ENCODE measurements at places on chromosomes 4 and X. TPM values are rescaled to one million over a fixed set of nuclear protein-coding genes. Genes with fewer than 3 reads are reported as not detected.

- no peak for DNase-seq
These were observed 11.4 kb downstream of the RNF175 start for GRCh38 chr4:153748378-153748777.

GRCh38 chrX:123617007-123617406 lies 115.8 kb downstream of the THOC2 start:
- DNase-seq = no peak

MAGEA9B gene
- not detected for total RNA-seq

GRCh38 chr4:3062471-3062870 lies 11.9 kb downstream of the HTT-AS start:
- DNase-seq = no peak

- no peak for DNase-seq
These were observed 13.5 kb downstream of the PRKX start for GRCh38 chrX:3699821-3700381.

DNA sequence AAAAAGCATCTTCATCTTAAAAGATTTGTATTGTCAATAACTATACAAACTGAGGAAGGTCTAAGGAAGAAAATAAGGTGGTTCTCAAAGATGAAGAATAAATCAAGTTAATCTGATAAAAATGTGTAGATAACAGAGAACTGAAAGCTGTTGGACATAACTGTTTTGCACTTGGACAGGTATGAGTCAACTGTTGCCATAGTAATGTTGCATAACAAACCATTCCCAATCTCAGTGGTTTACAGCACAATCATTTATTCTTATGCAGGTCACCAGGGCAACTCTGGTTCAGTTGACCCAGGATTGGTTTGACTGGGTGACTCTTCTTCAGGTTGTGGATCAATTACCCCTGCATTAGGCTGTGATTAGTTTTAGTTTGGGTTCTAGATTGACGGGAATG lies 2197.7 kb downstream of the ARAP2 start:
- no peak for DNase-seq

DNA sequence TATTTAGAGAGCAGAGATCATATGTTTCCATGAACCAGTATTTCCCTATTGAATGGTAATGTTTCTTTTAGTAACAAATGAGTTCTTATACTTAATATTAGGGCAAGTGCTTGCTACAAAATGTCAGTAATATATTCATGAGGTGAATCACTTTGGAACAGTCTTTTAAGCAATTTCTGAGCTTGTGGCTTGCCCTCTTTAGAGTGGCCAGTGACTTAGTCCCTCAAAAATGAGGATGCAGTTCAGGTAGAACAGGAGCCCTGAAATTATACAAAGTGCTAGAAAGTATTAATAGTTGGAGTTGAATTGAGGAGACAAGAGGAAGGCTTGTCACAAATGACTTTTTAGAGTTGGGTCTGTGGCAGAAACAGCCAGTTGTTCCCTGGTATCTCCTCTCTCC lies 53.4 kb upstream of the PITX2 start:
- DNase-seq = no peak

GRCh38 chrX:3119376-3119775 lies 78.1 kb downstream of the ARSF start:
- DNase-seq = no peak

- DNase-seq = no peak
These were observed 587 bp downstream of the TACC3 start for GRCh38 chr4:1721666-1722550.

CSAG3 gene
- total RNA-seq = not detected

GRCh38 chrX:108059801-108060200 lies 14.9 kb downstream of the VSIG1 start:
- DNase-seq = no peak

DNA sequence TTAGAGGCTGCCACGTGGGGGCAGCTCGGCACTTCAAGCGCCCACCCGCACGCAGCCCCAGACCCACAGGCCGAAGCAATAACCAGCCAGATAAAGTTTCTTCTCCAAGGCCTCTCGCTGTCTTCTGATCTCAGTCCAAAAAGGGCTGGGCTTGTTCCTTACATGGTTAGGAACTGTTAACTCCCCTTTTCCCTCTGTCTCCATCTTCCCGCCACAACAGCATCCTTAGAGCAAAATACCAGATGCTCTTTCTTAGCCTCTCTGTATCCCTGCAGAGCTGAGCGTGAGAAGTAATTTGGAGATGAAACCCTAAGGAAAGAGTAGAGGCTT lies 23.4 kb upstream of the KIAA1210 start:
- no peak for DNase-seq

PGRMC1 gene
- total RNA-seq = 146 TPM

DNA sequence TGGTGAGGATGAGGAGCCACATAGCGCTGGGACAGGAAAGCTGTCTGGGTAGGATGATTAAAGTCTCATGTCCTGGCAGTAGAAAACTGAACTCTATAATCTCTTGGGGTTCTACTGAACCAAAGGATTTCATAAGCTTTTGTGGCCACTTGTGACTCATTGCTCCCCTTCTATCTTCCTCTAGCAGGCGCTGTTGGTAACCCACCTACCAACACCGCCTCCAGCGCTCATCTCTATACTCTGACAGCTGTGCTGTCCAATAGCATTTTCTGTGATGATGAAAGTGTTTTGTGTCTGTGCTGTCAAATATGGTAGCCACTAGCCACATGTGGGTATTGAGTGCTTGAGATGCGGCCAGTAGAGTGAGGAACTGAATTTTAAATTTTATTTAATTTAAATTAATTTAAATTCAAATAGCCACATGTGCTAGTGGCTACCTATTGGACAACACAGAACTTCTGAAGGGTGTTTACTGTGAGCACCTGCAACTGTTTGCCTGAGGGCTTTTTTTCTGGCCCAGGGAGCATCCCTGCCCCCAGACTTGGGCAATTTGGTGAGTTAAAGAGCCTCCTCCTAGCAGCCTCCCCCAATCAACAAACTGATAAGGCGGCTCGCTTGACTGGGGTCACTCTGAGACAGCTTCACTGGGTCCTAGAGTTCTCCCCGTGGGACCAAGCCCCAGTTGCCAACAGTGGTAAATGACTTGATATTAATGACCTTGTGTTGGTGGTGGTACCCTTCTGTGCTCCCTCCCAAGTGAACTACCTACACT lies 169.2 kb upstream of the ATP6AP2 start:
- DNase-seq = no peak

- no peak for DNase-seq
These were observed 45.7 kb downstream of the ACOX3 start for GRCh38 chr4:8394806-8395205.

DNA sequence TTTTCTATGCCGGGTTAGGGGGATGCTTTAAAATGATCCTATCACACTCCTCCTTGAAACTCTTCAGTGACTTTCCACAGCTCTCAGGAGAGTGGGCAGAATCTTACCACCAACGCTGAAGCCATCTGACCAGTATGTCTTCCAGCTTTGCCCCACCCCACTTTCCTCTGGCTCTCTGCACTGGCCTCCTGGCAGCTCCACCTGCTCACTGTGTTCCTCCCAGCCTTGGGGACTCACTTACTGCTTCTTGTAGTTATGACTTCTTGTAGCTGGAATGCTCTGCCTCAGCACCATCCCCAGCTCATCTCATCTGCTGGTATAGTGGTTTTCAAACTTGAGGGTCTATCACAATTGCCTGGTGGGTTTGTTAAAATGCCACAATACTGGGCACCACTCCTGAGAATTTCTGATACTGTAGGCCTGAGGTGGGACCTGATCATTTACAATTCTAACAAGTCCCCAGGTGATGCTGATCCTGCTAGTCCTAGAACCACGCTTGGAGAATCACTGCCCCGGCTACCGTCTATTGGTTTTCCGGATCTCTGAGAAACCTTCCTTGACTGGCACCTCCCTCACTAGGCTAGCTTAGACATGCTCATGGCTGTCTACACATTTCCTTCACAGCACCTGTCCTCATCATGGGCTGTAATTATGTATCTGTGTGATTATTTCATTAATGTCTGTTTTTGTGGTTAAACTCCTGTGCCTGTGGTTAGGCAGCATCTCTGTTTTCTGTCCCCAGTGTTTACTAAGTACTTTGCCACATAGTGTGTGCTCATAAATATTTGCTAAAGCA lies 152.2 kb downstream of the MGST2 start:
- DNase-seq = no peak

DNA sequence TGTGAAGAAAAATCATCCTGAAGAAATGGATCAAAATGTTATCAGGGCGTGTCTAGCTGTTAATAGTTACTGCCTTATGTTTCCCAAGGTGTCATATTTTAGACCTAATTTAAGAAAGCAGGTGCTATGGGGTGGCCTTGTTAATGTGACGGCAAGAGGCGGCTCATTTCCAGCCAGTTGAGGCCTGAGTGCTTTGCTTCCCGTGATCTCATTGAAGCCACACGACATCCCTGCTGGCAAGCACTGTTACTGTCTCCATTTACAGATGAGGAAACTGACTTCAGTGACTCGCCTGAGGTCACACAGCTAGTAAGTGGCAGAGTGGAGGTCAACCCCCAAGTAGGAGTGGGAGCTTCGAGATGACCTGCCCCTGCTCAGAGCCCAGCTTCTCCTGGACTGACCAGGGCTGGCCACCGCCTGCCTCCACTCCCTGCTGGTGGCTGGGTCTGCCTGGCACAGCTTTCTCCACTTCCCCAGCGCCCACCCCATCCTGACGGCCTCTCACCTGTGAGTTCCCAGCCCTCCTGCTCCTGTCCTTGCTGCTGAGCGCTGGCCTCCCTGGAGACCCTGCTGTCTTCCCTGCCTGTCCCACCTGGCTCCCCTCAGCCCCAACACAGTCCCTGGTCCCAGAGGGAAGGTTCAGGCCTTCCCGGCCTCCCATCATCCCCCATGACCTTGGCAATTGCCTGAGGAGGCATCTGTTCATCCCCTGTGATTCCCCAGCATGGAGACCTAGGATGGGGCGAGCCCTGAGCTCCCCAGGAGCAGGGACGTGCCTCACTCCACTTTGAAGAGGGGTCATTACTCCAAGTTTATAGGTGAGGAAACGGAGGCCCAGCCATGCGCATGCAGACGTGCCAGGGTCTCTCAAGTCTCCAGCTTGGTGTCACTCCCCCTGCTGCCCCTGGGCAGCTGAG lies 47.7 kb upstream of the SORCS2 start:
- DNase-seq = no peak

DNA sequence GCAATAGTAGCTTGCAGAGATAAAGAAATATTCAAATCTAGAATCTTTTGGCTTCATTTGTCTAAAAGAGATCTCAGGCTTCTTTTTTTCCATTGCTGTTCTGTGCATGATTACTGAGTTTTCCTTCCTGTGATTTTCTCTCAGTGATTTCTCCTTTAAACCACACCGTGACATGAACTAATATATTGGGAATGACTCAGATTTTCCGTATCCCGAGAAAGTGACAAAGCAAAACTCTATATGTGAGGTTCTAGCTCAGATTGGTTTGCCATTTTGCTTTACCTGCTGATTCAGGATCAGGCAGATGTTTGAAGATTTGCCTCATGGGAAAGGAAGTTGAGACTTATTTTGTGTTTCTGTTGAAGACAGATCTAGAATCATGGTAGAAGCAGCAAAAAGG lies 59.4 kb downstream of the MTHFD2L start:
- DNase-seq = no peak

DNA sequence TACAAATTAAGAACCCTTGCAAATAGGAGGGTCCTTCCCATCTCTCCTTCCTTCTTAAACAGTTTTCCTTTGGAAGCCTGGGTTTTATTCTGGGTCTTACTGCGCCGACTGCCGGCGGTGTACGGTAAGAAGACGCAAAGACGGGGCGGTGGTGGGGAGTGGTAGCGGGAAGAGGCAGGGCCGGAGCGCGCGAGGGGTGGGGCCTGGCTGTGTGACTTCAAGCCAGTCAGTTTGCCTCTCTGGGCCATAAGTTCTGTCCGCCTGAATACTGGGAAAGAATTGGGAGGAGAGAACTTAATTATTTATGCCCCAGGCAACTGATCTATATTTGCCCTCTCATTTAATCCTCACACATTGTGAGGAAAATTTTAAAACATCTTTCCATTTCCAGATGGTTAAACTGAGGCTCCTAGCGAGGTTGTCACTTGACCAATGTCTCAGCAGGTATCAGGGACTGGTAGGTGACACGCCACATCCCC lies 726 bp upstream of the KANTR start:
- peak; percentile 93 for DNase-seq

DNA sequence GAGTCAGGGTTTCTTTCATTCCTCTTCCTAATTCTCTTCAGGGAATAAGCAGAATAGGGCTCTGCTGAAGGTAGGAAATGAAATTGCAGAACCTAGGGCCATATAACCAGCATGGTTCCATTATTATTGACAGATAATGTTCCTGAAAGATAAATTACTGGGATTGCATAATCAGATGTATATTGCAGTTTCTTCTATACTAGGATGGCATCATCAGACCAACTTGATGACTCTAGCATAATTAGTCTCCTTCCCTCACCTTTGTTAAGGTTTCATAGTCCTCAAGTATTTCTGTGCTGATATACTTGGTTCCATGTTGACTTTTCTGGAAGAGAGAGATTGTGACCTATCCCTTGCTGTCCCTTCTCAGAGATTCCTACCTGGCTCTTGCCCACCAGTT lies 492.3 kb upstream of the LCORL start:
- DNase-seq = no peak

DNA sequence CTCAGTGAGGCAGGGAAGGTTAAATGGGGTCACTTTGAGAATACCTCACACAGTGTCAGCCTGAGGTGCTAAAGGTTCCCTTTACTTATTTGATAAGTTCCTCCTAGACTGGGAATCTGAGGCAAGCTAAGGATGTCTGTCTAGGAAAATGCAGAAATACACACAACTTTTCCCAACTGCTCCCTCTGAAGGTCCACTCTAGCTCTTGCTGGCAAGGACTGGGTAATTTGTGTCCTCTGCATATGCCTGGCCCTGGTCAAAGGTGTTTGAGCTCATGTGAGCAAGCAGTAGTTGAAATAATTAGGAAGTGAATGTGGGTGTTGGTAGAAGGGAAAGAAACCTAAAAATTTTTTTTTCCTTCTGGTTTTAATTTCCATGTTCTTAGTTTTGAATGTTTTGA lies 21.3 kb downstream of the TXLNG start:
- DNase-seq = no peak

PFKFB1 gene
- not detected for total RNA-seq

NSUN7 gene
- total RNA-seq = 3.0 TPM

VEGFC gene
- total RNA-seq = 6.3 TPM

DNA sequence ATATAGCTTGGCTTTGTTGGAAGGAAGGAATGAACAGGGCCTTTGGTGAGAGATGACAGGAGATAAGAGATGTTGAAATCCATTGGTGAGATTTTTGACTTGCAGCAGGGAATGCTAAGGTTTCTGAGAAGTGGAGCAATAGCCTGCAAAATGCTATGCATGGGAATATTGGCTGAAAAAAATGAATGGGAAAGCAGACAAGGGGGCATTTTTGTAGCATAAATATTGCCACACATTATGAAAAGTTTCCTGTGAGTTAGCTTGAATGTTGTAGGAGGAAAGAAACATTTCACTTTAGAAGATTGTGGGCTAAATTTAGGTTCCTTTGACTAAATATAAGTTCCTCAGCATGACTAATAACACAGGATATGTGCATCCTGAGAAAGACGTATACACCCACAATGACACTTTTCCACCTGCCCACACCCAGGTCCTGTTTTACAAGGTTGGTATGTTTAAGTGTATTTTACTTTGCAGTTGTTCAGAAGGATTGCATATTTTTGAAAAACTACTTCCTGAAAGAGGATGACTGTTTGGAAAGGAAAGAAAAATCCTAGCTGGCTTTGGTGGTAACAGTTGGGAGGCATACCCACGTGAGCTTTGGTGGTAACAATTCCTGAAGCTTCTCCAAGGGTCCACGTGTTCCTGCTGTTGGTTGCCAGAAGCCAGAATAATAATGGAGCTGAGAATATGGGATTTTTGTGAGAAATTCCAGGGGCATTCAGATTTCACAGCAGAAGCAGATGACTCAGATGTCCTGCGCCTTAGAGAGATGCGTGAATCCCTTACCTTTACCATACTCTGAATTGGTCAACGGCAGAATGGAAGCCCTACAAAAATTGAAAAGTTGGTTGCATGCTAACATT lies 28.5 kb downstream of the PHEX start:
- no peak for DNase-seq

BEX5 gene
- 2.2 TPM for total RNA-seq

ATP7A gene
- total RNA-seq = 14.1 TPM
